Fibroblast of mammary gland (primary cell): ENCODE measurements at places on chromosomes 1 and 21.

DNA sequence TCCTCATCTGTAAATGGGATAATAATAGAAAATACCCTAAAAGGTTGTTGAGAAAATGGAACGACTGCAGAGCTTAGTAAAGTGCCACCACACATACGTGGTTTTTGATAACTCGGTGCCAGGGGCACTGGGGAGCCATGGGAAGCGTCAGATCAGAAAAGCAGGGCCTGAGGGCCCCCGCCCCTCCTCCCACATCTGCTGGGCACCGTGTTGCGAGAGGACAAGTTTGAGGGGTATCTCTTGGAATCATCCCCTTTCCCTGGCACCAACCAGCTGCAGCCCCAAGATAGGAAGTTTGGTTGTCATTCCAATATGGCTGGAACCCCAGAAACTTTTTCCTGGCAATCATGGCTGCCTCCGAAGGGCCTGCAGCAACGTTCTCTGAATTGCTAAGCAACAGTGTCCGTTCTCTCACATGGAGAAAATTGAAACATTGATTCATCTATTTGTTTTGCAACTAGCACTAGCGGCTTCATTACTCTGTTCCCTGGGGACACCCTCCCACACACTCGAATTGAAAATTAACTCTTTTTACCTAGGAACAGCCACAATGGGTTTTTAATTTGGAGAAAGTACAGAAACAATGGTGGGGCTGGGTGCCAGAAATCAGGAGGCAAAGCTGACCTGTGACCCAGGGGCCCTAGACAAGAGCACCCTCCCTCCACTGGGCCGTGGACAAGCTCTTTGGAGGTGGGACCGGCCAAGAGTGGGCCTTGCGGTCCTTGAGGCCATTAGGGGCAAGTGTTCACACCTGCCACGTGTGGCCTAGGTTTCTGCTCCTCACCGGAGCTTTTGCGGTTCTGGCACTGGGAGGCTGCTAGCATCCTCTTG is 190.0 kb upstream of the VAMP3 start:
- DNase-seq = peak; percentile 86

DNA sequence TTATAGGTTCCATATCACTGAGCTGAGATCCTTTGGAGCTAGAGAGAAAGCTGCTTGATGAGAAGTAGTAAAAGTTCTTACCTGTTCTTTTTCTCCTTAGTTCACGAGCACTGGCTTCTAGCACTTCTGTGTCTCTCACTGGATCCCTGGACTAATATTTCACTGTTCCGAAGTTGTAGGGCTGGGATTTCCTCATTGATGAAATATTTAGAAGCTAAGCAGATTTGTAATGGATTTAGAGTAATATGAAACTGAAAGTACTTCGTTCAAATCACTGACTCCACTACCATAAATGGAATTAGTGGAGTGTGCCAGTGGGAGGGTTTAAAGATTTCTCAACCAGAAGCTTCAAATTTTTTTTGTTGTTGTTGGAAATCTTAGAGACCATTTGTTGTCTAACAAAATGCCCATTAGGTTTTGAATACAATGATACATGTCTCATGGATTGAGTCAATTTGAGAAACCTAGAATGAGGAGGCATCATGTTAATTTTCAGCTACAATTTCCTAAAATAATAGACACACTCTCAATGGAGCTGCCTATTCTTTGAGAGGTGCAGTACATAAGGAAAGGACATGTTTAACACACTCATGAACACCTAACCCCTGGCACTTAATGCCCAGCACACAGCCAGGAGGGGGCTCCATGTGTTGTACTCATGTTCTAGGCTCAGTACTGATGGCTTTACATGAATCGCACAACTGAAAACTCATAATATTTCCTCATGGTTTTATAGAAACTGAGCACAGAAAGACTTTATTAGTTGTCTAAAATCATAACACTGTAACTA is at the start of gene GBP1:
Gene GBP1 (minus strand): TSS at position 130 of the 790 bp plus-strand sequence. CDS start 1,974 bp downstream, outside the sequence.
- DNase-seq = peak; percentile 89

DNA sequence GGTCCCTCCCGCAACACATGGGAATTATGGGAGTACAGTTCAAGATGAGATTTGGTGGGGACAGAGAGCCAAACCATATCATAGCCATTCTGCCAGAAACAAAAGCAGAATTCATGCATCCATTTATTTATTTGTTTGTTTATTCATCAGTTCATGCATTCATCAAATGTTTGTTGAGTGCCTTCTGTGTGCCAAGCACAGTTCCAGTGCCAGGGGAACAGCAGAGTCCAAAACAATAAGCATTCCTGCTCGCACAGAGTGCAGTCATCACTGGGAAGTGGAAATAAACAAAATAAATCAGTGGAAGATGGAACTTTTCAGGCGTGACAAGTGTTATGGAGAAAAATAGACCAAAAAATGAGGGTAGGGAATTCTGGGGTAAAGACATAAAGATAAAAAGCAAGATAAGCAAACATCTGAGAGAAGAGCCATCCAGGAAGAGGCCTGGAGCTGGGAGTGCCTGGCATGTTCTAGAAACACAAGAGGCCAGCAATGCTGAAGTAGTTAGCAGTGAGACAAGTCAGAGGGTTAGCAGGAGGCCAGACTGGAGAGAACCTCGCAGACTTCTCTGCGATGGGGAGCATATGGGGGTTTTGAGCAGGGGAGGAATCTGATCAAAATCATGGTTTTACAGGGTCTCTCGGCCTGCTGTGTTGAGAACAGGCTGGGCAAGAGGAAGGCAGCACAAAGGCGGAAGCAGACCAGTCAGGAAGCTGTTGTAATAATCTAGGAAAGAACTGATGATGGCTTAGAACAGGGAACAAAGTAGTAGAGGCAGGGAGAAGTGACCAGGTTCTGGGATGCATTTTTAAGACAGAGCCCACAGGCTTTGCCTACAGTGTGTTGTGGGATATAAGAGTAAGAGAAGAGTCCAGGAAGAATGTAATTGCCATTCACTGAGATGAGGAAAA is 113.2 kb downstream of the GLUL start:
- no peak for DNase-seq

DNA sequence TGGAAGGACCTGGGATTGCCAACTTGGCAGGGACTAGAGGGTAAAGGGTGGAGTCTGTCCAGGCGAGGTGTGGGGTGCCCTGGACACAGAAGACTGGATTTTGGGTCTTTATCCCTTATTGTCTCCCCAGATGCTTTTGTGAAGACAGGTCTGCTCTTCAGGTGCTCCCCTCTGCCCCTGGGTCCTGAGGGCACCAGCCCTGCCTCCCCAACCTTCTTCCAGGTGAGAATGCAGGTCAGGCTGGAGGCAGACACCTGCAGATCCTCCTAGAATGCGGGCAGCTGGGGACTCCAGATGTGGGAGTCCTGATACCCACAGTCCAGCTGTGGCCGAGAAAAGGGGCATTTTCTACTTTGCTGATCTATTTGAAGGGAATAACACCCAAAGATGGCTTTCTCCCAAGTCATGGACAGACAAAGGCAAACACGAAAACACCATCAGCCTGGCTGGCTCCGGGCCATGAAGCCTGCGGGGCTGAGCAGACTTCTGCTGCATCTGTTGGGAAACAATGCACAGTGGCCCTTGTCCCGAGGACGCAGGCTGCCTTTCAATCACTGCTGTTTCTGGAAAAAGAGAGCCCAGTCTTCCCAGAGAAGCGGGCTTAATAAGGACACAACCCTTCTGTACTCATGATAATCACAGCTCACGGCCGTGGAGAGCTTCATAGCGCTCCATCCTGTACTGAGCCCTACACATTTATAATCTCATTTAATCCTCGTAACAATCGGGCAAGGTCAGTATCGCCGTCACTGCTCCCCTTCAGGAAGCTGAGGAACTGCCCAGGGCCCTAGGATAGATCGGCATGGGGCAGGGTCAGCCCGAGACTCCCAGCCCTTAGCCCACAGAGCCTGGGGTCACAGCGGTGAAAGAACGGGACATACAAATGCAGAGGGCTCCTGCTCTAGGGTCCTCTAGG is 62.0 kb upstream of the ABCG1 start:
- no peak for DNase-seq

- DNase-seq = no peak
These were observed 62.0 kb upstream of the HOOK1 start for GRCh38 chr1:59752556-59753414.

- no peak for DNase-seq
These were observed 289.1 kb upstream of the PLD5 start for GRCh38 chr1:242813490-242814091.

DNA sequence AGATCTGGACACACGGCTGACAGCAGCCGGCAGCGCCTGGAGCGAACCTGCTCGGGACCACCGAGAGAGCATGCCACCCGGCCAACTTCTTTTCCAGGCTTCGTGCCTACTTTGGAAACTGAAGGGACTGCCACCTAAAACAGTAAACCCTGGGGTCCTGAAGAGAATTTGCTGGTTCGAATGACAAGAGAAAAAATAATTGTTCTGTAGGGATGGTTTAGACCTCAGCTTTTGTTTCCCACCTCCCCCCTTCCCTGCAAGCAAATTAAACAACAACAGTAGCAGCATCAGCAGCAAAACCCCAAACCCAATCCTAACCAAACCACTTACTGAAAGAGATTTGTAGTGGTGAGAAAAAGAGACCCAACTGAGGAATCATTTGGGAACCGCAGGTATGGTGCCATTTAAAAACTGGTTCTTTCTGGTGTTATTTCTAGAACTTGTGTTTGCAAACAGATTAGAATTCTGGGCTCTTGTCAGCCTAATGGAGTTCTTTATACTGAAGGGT is 105.6 kb downstream of the LEPR start:
- DNase-seq = no peak
